ENCODE measurements at places on chromosomes 6 and 20.

DNA sequence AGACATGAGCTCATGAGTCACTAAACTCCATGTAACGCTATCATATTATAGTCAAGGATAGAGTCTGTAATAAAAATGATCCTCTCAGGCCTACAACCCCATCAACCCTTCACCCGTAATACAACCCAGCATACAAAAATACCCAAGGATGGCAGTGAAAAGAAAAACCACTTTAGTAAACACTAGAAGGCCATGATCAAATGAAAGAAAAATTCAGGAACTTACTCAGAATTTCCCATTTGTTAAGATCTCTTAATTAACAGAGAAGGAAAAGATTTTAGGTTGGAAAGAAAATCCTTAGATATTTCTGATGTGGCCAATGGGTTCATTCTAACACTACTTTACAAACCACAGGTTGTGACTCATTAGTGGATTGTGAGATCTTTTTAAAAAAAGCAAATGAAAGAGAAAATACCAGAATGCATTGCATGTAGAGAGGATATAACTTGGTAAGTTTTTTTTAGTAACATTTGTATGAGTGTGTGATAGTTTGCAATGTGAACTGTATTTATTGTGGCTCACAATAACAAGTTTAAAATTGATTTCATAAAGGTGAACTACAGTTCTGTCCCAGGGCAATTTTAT lies 8.0 kb upstream of the UBE2J1 start:
- no peak for DNase-seq

DNA sequence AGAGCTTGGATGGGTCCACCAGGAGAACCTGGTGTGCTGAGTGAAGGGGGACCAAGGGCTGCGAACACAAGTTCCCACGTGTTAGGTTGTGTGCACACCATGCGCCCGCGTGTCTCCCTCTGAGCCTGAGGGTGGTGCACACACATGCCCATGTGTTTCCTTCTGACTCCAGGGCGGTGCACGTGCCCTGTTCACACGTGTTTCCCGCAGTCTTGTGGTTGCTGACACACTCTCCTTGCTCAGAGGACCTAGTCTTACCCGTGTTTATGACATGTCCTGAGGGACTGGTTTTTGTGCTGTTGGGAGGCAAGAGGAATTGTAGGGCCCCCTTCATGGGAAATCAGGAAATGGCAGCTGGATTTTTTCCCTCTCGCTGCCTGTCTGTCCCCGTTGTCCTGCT lies 36.3 kb upstream of the PCMTD2 start:
- DNase-seq = no peak

- DNase-seq = no peak
These were observed 124.0 kb downstream of the LAMA2 start for GRCh38 chr6:129006724-129007514.

- DNase-seq = peak; percentile 23
These were observed 128.3 kb downstream of the MAP3K7 start for GRCh38 chr6:90458353-90459224.

- DNase-seq = peak; percentile 87
These were observed 123.2 kb downstream of the TINAG start for GRCh38 chr6:54431466-54431865.

GRCh38 chr20:59039233-59039632 lies 3.4 kb downstream of the PRELID3B start:
- DNase-seq = no peak

DNA sequence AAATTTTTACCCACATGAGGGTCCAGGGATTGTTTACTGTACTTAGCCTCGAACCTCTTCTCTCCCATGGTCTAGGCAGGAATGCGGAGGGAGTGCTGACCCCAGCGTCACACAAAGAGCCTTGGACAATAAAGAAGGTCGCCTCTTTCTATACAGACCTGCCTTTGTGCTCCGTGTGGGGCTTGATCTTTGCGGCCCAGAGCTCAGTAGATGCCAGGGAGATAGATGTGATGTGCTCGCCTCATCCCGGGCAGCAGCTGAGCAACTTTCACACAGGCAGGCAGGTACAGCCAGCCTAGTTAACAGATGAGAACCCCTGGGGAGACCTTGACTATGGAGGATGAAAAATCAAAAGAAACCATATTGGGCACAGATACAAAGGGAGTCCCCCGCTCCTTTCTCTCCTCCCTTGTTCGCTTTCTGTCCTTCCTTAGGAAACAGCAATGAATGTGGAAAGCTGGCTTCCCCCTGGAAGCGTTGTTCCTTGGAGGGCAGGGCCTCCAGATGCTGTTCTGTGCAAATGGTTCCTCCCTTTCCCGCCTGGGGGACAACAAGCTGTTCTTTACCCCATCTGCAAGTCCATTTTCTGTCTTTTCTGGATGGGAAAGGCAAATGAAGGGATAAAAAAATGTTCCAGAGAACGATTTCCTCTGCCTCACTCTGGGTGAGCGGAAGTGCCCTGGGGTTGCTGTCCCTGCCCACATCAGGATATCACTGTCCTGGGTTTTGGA lies 128.3 kb downstream of the OLIG3 start:
- no peak for DNase-seq

DNA sequence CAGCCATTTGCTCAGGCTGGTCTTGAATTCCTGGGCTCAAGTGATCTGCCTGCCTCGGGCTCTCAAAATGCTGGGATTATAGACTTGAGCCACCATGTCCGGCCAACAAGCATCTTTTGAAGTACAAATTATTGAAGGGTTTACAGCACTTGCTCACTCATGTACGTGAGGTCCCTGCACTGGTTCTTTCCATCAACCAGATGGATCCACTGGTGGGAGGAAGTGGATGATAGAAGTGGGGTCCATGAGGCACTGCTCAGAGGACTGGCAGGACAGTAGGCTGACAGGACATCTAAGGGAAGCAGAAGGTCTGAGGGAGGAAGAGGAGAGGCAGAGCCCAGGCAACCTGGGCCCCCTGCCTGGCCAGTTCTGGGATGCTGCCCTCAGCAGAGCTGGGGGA lies 109.2 kb upstream of the NXT1 start:
- DNase-seq = no peak

Data from muscle of leg (tissue), 16 donors.